ENCODE measurements at places on chromosomes 2 and 18.

GRCh38 chr2:60213865-60214625 lies 339.4 kb downstream of the BCL11A start:
- DNase-seq = no peak

DNA sequence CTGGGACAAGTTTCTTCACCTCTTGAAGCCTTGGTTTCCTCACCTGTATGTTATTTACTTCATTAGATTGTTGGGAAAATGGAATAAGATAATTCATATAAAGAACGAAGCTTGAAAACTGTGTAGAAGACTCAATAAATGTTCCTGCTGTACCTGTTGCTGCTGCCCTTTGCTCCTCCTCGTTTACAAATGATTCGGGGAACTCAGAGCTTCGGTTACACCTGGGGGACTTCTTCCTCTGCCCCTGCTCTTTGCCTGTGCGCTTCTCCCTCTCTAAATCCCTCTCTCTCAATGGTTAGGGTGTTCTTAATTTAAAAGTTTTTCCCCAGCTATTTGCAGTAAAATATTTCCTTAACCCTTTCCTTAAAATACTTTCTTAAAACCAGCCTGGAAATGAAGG lies 3.3 kb upstream of the RMDN2 start:
- DNase-seq = no peak

DNA sequence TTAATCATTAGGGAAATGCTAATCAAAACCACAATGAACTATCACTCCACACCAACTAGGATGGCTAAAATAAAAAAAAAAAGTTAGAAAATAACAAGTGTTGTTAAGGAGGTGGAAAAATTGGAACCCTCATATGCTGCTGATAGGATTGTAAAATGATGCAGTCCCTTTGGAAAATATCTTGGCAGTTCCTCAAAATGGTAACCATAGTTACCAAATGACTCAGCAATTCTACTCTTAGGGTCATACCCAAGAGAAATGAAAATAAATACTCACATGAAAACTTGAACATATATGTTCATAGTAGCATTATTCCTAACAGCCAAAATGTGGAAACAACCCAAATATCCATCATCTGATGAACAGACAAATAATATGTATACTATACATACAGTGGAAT lies 15.7 kb upstream of the ACVR2A start:
- DNase-seq = no peak

DNA sequence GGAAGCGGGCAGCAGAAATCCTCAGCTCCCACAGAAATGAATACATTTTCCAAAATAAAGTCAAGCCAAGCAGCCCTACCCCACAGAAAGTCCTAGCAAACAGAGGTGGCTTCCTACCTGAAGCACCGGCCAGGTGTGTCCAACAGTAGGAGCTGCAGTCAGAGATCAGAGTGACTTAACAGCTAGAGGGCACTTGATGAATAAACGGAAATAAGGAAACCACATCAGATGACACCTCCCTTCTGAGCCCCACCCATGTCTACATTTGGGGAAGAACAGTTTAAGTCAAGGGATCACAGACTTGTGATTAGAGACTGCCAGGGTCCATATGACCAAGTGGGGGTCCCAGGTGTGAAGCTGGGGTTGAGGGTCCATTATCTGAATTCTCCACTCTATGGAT lies at the start of gene CXCR1:
TSS of gene CXCR1 (minus strand) at position 172 of the 400 bp plus-strand sequence. CDS start 1,751 bp downstream, outside the sequence.
- DNase-seq = peak; percentile 3

DNA sequence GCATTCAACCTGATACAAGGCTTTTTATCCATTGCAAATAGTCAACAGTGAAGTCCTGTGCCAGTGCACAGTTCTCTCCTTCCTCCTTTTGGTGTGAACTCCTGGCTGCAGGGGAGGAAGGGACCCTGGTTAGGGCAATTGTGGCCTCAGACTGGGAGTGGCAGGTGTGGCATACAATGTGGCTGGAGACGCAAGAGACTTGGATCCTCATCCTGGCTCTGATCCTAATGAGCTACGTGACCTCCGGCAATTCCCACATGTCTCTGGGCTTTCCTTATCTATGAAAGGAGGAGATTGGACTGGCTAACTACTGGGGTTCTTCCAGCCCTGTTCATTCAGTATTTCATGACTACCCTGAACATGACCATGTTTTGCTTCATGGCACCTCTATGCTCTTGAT lies 10.5 kb upstream of the IL1A start:
- no peak for DNase-seq

DNA sequence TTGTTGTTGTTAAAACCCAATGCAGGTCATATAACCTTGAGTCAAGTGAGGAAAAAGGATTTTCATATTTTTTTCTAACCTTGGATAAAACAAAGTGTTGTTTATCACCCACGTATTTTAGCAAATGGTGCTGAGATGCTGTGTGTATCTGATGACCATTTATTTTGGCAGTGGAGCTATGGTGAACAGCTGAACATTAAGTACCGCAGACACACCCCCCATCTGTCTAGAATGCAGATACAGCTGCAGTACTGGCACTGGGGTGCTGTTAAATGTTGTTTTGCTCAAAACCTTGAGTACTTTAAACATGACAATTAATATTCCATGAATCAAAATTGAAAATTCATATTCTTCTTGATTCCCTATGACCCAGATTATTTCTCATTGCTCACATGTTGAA lies 773.3 kb upstream of the SLC39A10 start:
- DNase-seq = no peak

GRCh38 chr18:10015941-10016819 lies 102.4 kb downstream of the VAPA start:
- DNase-seq = no peak

GRCh38 chr2:200399046-200399445 lies 92.6 kb downstream of the SPATS2L start:
- DNase-seq = no peak

- DNase-seq = no peak
These were observed 878.8 kb downstream of the TSN start for GRCh38 chr2:122634256-122634655.

DNA sequence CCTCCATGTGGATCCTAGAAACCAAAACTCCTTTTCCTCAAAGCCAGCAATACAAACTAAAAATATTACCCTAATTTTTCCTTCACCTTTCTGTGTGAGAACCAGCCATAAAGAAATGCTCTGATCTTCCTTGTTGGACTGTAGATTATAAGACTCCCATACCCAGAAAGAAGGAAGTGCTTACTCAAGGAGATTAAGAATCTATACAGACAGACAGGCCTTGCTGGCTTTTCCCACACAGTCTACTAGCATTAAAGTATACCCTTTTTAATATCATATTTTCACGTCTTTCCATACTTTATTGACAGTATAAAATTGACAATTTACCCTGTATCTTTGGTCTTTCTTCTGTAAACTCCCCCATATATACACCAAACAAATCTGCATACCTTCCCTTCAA lies 139.0 kb downstream of the GULP1 start:
- DNase-seq = no peak

DNA sequence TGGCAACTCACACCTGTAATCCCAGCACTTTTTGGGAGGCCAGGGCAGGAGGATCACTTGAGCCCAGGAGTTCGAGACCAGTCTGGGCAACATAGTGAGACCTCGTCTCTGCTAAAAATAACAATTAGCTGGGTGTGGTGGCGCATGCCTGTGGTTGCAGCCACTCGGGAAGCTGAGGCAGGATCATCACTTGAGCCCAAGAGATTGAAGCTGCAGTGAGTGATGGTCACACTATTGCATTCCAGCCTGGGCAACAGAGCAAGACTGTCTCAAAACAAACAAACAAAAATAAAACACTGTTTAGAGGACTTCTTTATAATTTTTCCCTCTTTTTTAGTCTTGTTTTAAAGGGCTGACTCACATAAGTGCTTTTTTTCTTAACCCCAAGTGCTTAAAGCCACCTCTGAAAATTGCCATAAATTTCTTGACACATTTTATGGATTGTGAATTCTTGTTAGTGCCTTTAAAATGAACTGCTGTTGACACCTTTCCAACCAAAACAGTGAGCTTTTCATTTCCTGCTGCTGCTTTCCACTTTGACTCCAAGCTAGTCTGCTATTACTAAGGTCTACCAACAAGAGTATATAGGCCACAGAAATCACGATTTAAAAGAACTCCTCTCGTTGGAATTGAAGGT lies 41.7 kb downstream of the CYP20A1 start:
- DNase-seq = no peak

DNA sequence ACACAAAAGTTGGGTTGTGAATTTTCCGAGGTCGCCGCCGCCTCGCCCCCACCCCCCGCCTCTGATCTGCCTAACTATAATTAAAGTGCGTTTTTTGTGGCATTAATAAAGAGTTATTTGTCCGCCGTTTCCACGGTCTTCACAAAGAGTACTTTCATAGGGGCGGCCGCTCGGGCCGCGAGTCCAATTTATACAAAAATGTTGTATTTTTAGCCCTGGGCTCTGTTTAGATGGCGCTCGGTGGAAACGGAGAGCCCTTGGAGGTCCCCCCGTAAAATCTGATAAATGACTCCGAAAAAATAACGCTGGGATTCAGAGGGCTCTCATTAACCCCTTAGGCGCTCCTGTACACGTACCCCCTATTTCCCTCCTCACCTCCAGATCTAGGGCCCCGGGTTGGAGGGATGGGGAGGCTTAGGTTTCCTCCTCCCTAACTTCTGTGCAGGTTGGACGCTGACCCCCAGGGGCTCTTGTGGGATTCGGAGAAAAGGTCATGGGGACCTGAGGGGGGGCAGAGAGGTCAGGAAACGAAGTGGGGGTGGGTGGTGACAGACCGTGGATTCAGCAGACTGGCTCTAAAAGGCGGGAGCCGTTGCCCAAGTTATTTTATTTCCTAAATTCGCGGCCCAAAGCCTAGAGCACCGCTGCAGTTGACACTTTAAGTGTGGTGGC lies 1.9 kb downstream of the CYP26B1 start:
- DNase-seq = no peak

DNA sequence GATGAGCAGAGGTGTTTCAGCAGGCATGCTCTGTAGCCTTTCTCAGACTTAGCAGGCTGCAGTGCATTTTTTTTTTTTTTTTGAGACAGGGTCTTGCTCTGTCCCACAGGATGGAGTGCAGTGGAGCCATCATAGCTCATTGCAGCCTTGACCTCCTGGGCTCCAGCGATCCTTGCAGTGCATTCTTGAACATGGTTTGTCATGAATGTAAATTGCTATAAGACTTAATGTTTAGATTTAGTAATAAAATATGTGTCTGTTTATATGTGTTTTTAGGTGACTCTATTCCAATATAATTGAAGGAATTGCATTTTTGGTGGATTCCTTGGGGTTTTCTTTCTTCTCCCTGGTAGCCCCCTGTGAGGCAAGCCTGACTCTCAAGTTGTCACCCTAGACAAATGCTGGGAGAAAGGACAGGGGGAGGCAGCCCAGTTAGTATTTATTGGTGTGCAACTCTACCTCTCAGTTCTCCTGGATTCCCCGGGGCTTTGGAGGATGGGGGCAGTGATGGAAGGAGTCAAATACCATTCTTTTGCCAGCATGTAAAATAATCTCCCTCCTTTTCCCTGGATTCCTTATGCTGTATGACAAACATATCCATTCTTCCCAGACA lies 22.7 kb downstream of the LYPD6B start:
- no peak for DNase-seq

DNA sequence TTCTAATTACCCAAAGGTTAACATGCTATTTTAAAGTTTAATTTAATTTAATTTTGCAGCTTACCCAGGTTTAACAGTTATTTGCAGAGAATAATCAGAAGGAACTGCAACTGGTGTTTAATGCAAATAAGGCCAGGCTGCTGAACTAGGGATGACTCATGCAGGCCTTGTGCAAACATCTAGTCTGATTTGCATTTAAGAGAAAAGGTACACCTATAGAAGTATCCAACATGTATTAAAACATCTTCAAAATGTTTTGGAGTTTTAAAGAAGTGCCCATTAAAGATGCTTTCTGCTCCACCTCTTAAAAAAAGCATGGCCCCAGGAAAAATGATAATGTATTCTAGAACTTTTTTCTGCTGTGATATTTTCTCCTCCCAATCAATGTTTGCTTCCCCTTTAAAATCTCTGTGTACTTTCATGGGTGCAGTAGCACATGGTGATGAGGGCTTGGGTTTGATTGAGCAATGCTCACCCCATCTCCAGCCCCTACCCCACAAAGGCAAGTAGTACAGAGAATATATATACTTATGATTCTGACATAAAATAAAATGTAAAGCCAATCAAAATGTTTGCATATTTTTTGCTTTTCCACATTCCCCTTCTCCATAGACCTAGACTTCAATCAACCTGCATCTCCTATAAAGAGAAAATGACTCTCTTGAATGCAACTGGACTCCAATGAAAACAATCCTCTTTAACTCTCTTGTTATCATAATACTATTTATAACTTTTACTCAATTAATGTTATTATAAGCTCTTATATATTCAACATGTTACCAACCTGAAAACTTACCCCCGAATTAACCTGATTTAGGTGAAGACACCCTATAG lies 54.1 kb downstream of the ATP8B1 start:
- no peak for DNase-seq

GRCh38 chr2:55049821-55050099 lies 491 bp downstream of the RTN4 start:
- DNase-seq = no peak

DNA sequence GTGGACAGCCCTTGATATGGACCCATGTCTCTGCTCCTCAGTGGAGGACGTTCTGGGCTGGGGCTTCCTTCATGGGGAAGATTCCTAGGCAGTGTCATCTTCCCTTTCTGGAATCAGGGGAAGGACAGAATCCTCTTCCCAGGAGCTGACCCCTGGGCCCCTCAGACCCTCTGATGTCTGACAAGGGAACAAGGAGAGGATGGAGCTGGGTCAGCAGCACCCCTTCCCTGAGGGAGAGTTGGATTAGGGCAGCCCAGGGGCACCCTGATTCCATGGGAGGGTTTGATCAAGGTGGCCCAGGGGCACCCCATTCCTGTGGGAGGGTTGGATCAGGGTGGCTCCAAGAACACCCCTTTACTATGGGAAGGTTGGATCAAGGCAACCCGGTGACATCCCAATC lies 86.5 kb downstream of the ACKR3 start:
- no peak for DNase-seq

DNA sequence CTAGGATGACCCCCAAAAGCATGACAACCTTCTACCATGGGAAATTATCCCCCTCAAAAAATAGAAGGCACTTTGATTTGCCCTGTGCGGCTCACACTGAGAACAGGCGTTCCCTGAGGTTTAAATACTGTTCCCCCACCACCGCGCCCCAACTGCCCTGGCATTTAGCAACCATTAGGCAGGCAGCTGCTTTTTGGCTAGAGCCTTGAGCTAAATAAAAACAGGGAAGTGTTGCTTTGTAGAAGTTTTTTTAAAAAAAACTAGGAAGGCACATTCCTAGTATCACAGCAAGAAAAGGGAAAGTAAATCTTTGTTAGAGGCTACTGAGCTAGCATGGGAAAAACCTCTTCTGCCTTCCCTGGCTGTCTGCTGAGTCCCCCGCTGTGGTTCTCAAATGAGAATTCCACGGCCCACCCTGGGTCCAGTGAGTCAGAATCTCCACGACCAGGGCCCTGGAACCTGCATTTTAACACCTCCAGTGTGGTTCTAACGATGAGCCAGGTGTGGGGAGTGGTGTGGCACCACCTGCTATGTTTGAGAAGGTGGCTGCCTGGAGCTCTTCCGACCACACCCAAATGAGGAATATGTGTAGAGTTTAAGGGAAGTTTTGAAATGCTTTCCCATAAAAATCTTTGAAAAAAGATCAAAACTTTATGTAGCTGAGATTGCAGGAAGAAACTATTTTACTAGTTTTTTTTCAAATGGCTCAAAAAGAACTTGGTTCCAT lies 66.4 kb downstream of the VIT start:
- DNase-seq = no peak

All from stimulated activated CD8-positive, alpha-beta memory T cell treated with anti-CD3 and anti-CD28 coated beads, Interleukin-2, amount 100 ng/mL, for 48 hours (primary cell).